ENCODE measurements at places on chromosomes 6 and 20. TPM values are rescaled to one million over a fixed set of nuclear protein-coding genes. Genes with fewer than 3 reads are reported as not detected.

The SAMD10 gene
- total RNA-seq, result 0.65 TPM

The SLC12A5 gene
- 0.33 TPM for total RNA-seq

The VWA7 gene
- 3.8 TPM for total RNA-seq

The GNMT gene
- total RNA-seq, result not detected

The PPP1R3D gene
- 7.1 TPM for total RNA-seq

The BTN1A1 gene
- total RNA-seq, result not detected

The EPHA7 gene
- total RNA-seq, result under 0.01 TPM

The CGA gene
- total RNA-seq, result not detected

The TNFRSF6B gene
- total RNA-seq, result 0.39 TPM

The MROH8 gene
- total RNA-seq, result 3.1 TPM

The ADTRP gene
- total RNA-seq, result 2.0 TPM

The APOM gene
- total RNA-seq, result 0.98 TPM

The POM121L2 gene
- not detected for total RNA-seq

The TNF gene
- 1.2 TPM for total RNA-seq

The MAFB gene
- 79.3 TPM for total RNA-seq

The LHFPL5 gene
- not detected for total RNA-seq

The TUBB2B gene
- 0.39 TPM for total RNA-seq

The EDN1 gene
- 91.0 TPM for total RNA-seq

The TCP11 gene
- 1.6 TPM for total RNA-seq

The KCNQ5 gene
- 0.43 TPM for total RNA-seq

The PPARD gene
- 7.1 TPM for total RNA-seq

The SLC17A2 gene
- total RNA-seq, result not detected

The SLC22A3 gene
- total RNA-seq, result 2.7 TPM

The GPR31 gene
- total RNA-seq, result not detected

The GJA10 gene
- not detected for total RNA-seq

The RANBP9 gene
- 25.9 TPM for total RNA-seq

The C6orf141 gene
- total RNA-seq, result not detected

The RSPO4 gene
- total RNA-seq, result not detected

The UFL1 gene
- total RNA-seq, result 35.6 TPM

The KHDRBS2 gene
- total RNA-seq, result not detected

The PHACTR3 gene
- total RNA-seq, result 1.6 TPM

The EYA2 gene
- total RNA-seq, result not detected

The RRAGD gene
- 0.54 TPM for total RNA-seq

The LRFN2 gene
- not detected for total RNA-seq

The BMP5 gene
- not detected for total RNA-seq

The GPLD1 gene
- 0.33 TPM for total RNA-seq

The TASP1 gene
- 12.8 TPM for total RNA-seq

The PIM1 gene
- 5.5 TPM for total RNA-seq

The GSTA5 gene
- total RNA-seq, result not detected

The DACT2 gene
- total RNA-seq, result 0.65 TPM

The SCRT2 gene
- not detected for total RNA-seq

The SIRPA gene
- 2.1 TPM for total RNA-seq

The CLVS2 gene
- 1.6 TPM for total RNA-seq

The MUC21 gene
- not detected for total RNA-seq

The ACTL10 gene
- 6.0 TPM for total RNA-seq

The HLA-DOA gene
- total RNA-seq, result not detected

All from placental epithelial cell (primary cell).